ENCODE measurements at places on chromosomes 2 and 18.

DNA sequence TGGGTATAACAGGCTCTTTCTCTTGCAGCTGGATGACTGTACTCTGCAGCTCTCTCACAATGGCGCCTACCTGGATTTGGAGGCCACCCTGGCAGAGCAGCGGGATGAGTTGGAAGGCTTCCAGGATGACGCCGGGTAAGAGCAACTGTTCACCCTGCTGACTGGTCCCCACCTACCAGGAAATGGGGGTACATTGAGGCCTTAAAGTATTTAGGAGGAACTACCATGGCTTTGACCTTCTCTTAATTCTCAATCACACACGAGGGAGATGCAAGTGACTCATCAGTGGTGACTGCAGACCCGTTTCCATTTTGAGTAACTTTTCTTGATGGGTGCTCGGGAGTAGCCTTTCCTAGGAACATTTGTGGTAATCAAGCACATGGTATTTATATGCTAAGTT, 58.0 kb downstream of the FHOD3 start:
- no peak for DNase-seq

DNA sequence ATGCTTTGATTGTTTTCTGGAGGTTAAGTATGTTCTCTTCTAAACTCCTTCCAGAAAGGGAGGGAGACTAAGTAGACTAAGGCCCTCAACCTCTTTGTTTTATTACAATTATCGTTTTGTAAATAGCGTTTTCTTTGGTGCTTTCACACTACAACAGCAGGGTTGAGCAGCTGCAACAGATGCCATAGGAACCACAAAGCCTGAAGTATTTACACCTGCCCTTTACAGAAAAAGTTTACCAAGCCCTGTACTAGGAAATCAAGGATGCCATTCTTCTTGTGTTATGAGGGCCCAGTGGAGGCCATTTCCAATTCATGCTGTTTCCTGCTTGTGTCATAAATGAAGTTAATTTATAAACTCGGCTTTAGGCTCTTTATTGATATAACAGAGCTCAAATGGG, 914.8 kb downstream of the DCDC2C start:
- DNase-seq = no peak

DNA sequence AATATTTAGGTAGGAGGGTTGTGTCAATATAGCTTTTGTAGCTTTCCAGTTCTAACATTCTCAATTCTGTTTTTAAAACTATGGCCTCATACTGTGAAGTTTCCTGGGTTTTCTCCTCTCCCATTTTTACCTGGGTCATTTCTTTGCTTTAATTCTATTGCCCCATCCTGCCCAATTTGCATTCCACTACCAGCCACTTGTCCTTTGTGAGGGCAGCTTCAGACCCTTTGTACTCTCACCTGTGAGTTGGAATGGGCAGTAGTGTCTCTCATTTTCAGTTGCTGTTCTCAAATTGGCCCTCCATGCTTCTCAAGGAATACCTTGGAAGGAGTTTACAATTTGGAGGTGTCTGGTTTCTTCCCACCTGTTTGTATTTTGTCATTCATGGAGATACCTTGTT, 108.4 kb downstream of the CAMKMT start:
- DNase-seq = no peak

- DNase-seq = no peak
Observed at GRCh38 chr2:18132697-18133096, 254.2 kb downstream of the KCNS3 start.

- no peak for DNase-seq
Observed at GRCh38 chr2:24721470-24721869, 71.7 kb downstream of the PTRHD1 start.

DNA sequence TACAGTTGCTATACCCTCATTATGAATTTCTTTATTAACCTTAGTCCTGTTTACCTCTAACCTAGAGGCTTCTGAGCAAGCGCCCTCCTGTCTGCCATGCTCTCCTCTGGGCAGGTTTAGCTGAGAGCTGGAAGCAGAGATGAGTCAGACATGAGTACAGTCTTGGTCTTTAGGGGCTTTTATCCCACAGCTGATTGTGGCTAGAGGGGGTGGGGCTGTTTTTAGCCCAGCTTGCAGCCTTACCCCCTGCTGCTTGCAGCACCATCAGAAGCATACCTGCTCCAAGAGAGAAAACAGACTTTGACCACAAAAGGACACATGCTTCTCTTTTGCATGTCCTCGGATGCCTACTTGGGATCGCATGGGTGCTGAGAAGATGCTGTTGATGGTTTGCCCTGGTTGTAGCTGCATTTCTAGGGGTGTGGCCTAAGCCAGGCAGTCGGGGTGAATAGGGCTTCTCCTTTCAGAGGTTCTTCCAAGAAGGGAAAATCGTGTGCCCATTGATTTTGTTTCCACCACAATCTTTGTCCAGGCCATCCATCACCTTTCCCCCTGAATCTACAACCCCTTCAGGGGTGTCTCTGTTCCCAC, 115.0 kb upstream of the LGALSL start:
- DNase-seq = no peak

DNA sequence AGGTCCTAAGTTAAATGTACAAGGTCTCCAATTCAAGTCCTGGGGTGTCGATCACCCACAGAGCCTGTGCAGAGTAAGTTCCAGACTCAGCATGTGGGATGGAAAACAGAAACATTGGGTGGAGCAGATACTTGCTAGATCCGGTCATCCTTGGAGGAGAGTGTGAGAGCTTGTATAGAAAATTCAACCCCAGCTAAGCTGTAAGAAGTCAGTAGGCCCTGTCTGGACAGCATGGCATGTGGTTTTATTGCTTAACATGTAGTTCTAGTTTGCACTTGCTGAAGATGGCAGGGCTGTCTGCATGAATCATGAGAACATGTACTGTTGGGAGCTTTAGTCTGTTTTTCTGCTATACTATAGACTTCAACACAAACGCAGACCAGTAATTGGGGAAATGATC, 189.6 kb upstream of the RMP24 start:
- no peak for DNase-seq

DNA sequence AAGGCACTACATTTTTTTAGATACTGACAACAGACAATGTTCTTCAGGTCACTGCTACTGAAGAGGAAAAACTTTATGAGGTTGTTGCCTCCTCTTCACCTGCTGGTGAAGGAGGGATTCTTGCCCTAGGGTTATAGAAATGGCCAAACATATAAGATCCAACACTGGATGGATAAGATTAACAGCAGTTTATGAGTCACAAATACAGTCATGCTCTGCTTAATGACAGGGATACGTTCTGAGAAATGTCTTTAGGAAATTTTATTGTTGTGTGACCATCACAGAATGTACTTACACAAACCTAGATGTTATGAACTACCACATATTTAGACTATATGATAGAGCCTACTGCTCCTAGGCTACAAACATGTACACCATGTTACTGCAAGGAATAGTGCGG, 57.4 kb upstream of the AMMECR1L start:
- no peak for DNase-seq

DNA sequence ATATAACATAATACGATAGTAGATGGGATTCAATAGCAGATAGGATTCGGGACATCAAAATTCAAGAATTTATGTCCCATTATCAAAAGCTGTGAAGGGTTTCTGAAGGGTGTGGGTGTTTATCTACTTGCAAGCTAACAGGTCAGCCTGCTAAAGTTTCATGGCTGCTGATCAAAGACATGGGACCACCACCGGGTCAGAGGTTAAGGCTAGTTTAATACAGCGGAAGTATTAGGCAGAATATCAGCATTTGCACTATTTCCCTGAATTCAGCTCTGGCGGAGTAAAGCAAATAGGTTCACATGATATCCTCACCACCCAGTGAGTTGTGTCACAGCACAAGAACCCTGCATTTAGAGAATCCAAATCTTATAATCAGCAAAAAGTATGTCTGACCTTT, 82.5 kb downstream of the DSEL start:
- DNase-seq = no peak

DNA sequence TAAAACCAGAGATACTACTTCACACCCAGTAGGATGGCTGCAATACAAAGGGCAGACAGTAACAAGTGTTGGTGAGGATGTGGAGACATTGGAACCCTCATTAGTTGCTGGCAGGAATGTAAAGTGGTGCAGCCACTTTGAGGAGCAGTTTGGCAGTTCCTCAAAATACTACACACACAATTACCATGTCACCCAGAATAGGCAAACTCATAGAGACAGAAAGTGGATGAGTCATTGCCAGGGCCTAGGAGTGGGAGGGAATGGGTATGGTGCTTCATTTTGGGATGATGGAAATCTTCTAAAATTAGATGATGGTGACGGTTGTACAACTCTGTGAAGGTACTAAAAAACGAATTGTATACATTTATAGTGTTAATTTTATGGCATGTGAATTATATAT, 54.8 kb downstream of the ATP9B start:
- DNase-seq = no peak

DNA sequence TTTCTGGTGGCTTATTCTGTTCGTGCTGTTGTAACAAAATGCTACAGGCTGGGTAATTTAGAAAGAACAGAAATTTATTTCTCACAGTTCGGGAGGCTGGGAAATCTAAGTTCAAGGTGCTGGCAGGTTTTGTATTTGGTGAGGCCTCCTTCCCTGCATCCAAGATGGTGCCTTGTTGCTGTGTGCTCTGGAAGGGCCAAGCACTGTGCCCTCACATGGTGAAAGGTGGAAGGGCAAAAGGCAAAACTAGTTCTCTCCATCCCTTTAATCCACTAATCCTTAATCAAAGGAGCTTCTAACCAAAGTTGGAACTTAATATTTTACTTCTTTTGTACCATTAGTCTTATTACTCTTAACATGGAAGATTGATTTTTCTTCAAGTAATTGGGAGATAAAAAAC, 7.4 kb downstream of the MRPL19 start:
- DNase-seq = no peak

- no peak for DNase-seq
Observed at GRCh38 chr18:63162271-63163014, 157.1 kb downstream of the BCL2 start.

- DNase-seq = no peak
Observed at GRCh38 chr2:20934236-20934635, 109.6 kb downstream of the APOB start.

All from stimulated activated CD4-positive, alpha-beta T cell treated with anti-CD3 and anti-CD28 coated beads, Interleukin-15, amount 100 ng/mL, for 1 hour (primary cell).